ENCODE measurements at places on chromosomes 12 and 14.

GRCh38 chr12:46303039-46303666 lies 34.3 kb upstream of the SLC38A1 start:
- DNase-seq = peak; percentile 60

- DNase-seq = no peak
Measured at GRCh38 chr12:106027911-106028310, 110.8 kb downstream of the NUAK1 start.

- DNase-seq = no peak
Measured at GRCh38 chr14:23566778-23567185, 809 bp downstream of the AP1G2 start.

- peak; percentile 84 for DNase-seq
Measured at GRCh38 chr12:54689984-54690383, 41.8 kb upstream of the DCD start.

DNA sequence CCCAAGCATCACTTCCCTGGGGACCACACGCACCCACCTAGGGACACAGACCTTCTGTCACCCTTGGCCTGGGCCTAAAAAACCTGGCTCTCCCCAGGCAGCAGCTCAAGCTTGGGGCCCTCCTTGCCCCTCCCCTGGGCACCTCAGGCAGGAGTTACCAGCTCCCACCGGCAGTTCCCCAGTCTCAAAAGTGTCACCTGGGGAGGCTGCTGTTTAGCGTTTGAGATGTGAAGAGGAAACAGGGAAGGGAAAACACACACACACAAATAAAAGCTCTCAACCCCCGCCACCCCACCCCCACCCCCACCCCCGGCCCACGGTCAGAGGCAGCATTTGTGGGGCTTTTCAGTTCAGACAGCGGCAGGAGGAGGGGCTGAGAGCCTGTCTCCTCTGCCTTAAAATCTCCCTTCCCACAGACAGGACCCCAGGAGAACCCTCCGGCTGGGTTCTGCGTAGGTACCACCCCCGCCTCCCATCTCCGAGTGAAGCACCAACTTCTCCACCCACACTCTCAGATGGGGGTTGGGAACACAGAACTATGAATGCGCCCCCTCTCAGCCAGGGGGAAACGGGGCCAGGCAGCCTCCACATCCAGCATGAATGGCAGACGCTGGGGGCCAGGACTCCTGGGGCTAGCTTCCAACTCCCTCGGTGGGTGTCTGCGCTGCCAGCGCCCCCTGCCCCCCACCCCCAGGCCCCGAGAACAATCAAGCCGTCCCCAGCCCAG lies 3.0 kb downstream of the NCOR2 start:
- peak; percentile 87 for DNase-seq

GRCh38 chr12:106769078-106769477 lies 5.4 kb upstream of the RIC8B start:
- DNase-seq = peak; percentile 86

DNA sequence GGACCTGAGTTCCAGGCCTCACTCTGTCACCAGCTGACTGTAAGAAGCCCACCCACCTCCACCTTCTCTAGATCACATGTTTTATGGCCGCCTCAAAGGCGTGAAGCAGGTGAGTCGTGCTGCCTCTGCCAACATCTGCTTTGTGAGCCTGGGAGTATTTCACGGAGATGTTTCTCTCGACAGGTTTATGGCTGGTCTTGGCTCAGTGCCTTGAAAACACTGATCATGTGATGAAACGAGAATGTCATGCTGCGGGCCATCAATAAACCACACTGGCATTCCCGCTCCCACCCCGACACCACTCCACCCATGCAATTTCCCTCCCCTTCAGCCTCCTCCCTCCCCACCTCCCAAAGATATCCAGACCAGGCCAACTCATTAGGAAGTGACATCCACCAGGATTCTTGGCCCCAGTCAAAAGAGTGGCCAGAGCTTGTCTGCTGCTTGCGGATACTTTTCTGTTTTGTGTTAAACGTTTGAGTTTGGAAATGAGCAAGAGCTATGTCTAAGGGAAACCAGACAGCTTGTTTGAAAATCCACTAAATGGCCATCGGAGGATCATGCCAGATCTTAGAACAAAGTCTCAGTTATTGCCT lies 53.8 kb upstream of the NTF3 start:
- DNase-seq = no peak

DNA sequence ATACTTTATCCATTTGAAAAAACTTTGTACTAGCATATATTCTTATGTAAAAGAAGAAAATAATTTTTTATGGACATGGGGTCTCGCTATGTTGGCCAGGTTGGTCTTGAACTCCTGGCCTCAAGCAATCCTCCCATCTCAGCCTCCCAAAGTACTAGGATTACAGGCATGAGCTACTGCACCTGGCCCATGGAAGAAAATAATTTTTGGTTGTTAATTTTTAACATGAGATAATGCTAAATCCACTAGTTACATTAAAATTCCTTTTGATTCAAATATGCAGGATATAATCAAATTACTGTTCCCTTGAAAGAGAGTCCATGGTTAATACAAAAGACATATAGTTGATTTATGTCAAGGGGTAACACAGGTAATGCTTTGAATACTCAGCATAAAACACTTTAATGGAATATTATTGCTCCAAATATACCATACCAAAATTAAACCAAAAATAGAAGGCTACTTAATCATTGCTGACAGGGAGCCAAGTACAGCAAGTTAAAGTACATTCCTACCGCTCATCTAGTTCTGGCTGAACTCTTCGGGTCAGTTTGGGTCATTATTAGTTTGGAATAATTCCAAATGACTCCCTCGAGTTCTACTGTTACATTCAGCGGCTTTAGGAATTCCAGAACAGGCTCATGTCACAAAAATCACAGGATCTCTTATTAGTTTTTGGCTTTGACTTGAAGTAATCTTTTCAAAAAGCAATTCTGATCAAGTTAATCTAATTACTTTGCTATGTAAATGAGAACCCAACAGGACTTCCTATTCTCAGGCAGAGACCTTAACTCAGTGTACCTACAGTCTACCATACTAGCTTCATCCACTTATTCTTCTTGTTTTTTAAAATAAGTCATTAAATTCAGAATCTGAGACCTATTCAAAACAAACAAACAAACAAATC lies 6.1 kb downstream of the SOS2 start:
- no peak for DNase-seq

- no peak for DNase-seq
Measured at GRCh38 chr14:100914597-100915021, 11.1 kb upstream of the RTL1 start.

DNA sequence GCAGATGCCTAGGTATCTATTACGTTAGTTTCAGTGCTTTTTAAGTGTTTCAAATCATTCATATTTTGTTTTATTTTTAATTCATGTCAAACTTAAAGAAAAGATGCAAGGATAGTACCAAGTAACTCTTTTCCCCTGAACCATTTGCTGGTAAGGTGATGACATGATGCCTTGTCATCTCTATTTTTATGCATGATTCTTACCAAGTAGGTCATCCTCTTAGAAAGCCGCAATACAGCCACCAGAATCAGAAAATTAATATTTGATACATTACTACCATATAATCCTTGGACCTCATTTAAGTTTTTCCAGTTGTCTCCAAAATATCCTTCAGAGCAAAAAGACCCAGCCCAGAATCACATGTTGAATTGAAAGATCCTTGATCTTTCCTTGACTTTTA lies 22.3 kb downstream of the ATP5MC2 start:
- no peak for DNase-seq

- DNase-seq = no peak
Measured at GRCh38 chr12:48125985-48126384, 6.8 kb downstream of the PFKM start.

DNA sequence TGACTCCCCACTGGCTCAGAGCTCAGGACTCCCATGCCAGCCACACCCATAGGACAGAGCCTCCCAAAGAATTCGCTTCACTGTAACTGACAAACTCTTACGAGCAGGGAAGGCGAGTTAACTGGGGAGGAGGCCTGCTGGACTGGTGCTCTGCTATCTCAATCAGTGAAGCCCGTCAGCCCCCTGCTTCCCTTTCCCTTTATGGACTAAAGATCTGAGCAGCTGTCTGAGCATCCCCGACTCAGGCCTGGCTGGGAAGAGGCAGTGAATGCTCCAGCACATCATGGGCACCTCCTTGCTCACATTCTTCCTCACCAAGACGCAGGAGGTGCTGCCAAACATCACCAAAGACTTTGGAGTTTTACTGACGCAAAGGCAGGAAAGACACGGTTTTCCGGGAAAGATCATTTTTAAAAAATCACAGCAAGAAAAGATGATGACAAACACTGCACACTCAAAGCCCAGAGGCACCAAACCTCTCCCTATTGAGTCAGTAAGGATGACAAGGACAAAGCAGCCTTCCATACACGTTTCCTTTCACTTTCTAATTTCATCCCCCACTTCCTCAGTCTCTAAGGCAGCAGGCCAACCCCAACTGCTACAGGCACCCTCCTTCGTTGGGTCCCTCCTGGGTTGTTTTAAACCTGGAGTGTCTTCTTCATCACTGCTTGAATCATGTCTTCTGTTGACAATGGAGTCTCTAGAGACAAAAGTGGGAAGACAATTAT lies 45.0 kb upstream of the P2RX7 start:
- no peak for DNase-seq

GRCh38 chr14:81955123-81955522 lies 421.5 kb upstream of the SEL1L start:
- DNase-seq = no peak

DNA sequence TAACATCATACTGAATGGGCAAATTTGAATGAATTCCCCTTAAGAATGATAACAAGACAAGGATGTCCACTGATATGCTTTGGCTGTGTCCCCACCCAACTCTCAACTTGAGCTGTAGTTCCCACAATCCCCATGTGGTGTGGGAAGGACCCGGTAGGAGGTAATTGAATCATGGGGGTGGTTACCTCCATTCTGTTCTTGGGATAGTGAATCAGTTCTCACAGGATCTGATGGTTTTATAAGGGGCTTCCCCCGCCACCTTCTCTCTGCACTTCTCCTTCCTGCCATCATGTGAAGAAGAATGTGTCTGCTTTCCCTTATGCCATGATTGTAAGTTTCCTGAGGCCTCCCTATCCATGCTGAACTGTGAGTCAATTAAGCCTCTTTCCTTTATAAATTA lies 29.3 kb downstream of the MED6 start:
- no peak for DNase-seq

DNA sequence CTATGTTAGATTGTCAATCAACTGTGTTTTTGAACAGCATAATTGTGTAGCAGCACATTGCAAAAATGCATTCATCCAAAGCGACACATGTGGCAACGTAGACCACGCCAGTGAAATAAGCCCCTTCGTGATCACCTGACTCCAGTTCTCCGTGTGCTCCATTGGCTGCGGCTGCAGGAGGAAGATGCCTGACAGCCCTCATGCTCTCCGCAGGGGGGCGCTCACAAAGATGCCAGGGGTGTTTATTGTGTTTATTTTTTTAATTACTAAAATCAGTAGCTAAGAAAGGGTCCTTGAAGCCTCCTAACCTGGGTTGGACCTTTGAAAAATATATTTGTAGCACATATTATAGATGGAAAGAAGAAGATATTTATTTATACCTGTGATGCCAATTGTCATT lies 116.3 kb downstream of the SLC15A4 start:
- DNase-seq = peak; percentile 77

DNA sequence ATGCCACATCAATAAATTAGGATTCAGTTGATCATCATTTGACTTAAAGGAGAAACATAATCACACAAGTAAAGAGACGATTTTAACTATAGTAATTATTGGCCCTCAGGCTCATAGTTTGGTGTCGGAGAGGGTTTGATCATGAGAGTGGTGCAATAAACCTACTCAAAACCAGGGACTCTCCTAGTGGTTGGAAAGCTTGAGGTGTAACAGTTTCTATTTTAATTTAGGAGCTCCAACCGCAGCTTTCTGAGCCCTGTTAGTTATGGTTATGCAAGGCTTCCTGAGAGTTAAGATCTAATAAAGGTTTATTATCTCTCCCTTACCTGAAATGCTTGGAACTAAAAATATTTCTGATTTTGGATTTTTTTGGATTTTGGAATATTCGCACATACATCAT lies 36.4 kb downstream of the TMTC2 start:
- DNase-seq = no peak

DNA sequence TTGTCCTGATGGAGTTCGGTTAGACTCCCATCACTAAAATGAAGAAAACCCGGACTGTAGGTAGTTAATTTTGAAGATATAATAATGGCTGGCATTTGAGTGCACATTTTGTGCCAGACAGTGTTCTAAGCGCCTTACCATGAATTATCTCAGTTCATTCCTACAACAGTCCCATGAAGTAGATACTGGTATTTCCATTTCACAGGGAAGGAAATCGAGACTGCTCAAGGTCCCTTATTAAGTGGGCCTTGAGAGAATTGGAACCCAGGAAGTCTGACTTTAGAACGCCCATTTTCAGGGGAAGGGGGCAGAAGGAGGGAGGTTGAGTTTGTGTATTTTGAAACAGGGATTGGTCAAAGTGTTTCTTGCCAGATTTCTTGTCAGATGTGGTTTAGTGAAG lies 855 bp downstream of the MNAT1 start:
- DNase-seq = no peak

DNA sequence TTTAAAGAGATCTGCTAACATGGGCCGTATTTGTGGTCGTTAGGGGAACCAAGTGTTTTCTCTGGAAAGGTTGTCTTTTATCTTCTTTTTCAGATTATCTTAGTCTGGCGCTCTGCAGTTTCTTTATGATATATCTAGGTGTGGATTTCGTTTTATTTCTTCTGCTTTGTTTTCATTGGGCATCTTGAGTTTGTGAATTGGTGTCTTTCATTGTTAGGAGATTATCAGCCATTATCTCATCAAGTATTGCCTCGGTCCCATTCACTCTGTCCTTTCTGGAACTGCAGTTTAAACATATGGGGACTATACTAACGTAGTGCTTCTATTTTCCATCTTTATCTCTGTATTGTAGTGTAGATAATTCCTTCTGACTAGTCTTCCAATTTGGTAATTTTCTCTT lies 60.4 kb downstream of the BICDL1 start:
- no peak for DNase-seq

DNA sequence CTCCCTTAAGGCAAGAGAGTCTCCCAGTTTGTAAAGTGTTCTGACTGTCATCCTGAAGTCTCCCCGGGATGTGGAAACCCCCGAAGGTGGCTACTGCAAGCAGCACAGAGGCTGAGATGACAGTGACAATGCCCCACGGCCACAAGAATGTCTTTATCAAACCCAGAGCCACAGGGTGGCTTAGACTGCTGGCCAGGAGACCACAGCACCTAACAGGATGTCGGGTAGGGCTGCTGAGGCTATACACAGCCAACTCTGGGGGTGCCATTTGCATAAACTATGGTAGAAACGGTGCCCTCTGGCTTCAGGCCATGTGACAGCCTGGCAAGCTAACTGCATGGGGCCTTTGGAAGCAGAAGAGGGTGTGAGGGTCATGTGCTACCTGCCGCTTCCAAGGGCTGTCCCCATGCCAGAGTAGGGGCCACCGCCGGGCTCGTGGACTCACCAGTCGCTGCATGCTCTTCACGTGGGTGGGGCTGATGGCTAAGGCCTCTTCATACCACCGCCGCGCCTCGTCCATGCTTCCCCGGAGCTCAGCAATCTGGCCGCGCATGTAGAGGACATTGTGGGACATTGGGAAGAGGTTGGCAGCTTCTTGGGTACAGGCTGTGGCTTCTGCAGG lies 180.9 kb downstream of the CALM1 start:
- no peak for DNase-seq

- no peak for DNase-seq
Measured at GRCh38 chr12:46472893-46473633, 100.5 kb upstream of the SLC38A2 start.

All from endodermal cell (in vitro differentiated cells).